Activated CD8-positive, alpha-beta memory T cell treated with anti-CD3 and anti-CD28 coated beads for 48 hours (primary cell): ENCODE measurements at places on chromosomes 1 and 21.
A peak's percentile ranks its signal among the peaks of the same experiment; 100 is the strongest.

GRCh38 chr1:41462680-41463004 is 21.8 kb downstream of the EDN2 start:
- no peak for DNase-seq

GRCh38 chr1:164709126-164709525 is 150.1 kb downstream of the PBX1 start:
- no peak for DNase-seq

DNA sequence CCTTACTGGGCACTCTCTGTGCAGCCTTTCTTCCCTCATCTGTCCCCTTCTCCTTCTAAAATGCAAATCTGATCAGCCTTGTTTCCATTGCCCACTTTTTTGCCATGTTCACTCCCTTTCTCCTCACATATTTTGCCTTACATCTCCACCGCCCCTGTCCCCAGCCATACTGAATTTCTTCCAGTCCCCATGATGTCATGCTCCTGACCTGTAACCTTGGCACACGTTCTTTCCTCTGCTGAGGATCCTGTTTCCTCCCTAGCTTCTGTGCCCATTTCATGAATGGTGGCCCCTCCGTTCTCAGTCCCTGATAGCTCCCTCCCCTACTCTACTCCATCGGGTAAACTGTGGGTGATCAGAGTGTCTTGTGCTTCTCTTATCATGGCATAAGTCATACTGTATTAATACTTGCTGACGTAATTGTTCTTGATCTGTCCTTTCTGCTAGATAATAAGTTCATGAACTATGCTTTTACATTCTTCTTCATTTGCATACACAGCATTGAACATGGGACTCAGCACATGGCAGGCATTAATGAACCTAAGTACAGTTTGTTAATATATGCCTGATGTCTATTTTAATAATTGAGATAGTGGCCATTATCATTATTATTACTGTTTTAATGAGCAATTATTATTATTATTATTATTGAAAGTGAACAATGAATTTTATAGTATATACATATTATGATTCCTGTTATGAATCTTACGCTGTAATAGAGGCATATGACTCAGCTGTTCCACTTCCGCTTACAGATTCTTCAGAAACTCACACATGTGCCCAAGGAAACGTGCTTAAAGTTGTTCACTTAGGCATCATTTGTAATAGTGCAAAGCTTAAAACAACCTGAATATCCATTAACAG is 28.5 kb downstream of the MAP3K21 start:
- no peak for DNase-seq

DNA sequence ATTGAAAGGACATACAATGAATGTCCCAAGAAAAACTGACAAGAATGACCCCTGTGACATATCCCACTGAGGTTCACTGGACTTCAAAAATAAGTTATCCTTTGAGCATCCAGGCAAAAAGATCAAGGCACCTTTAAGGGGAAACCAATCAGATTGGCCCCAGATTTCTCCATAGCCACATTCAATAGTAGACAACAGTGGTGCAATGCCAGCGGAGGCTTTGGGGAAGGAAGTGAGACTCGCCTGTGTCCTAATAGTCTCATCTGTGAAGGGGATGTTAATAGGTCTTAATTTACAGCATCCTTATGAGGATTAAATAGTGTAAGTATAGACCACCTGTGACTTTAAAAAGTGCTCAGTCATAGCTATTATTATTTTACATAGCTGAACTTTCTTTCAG is 21.5 kb downstream of the RPL5 start:
- DNase-seq, result no peak

GRCh38 chr1:66415281-66415680 is 118.7 kb upstream of the SGIP1 start:
- DNase-seq, result no peak

DNA sequence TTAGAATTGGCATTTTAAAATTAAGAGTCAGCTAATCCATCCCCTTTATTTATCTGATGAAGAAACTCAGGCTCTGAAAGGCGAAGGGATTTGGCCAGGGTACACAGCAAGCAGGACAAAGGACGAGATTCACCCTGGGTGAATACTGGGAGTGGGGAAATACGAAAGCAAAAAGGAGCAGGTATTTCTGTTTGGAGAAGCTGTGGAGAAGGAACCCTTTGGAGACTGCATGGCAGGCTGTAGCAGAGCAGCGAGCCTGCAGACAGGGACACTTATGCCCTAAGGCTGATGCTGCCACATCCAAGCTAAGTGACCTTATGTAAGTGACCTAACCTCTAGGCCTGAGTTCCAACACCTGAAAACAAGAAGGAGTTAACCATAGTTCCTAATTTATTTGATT is 207.2 kb upstream of the C1orf87 start:
- DNase-seq, result no peak

DNA sequence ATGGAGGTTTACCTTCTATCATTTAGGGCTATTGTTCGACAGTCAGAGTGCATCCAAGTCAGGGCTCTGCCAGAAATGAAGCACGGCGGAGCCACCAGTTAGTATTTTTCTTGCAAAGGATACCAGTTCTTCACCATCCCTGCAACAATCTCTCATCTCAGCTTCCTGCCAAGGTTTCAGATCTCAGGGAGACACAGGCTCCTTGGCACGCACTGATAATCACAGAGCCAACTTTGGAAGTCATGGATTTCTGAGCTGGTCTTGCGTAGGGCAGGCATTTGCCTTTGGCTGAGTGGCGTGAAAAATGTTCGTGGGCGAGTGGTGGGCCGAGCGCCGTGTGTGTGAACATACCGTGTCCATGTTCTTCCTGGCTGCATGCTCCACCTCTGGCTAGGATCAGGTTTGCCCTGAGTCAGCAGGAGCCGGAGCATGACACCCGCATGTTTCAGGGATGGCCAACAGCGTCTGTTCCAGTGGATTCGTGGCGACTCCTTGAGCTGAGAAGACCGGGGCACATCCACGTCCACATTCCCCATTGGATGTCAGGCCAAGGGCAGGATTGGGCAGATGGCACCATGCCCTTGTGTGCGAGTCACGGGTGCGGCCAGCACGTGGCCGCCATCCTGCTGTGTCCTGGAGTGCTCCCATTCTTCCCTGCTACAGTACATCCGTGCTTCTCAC is 118.5 kb upstream of the C1orf174 start:
- no peak for DNase-seq

- DNase-seq, result no peak
Measured at GRCh38 chr1:40385437-40386358, 12.2 kb downstream of the SMAP2 start.

- DNase-seq, result no peak
Measured at GRCh38 chr21:30714456-30714855, 4.1 kb downstream of the KRTAP21-3 start.

DNA sequence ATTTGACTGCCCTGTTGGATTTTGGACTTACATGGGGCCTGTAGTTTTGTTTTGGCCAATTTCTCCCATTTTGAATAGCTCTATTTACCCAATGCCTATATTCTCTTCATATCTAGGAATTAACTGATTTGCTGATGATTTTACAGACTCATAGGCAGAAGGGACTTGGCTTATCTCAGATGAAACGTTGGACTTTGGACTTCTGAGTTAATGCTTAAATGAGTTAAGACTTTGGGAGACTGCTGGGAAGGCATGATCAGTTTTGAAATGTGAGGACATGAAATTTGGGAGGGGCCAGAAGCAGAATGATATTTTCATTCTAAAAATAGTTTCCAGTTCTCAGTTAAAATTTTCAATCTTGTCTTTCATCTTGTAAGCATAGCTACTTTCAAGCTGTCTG is 222.3 kb downstream of the COP1 start:
- no peak for DNase-seq

- no peak for DNase-seq
Measured at GRCh38 chr1:204249736-204250427, 36.1 kb upstream of the GOLT1A start.

- DNase-seq, result no peak
Measured at GRCh38 chr1:208179263-208179816, 64.8 kb downstream of the PLXNA2 start.

GRCh38 chr1:87495147-87495546 is 166.5 kb downstream of the LMO4 start:
- no peak for DNase-seq

- no peak for DNase-seq
Measured at GRCh38 chr1:94792473-94793295, 27.5 kb upstream of the SLC44A3 start.

GRCh38 chr1:150970808-150971582 is 3.6 kb downstream of the CERS2 start:
- DNase-seq, result no peak

- no peak for DNase-seq
Measured at GRCh38 chr1:8879464-8879921, 1.0 kb upstream of the ENO1 start.

- no peak for DNase-seq
Measured at GRCh38 chr1:222087221-222087920, 345.5 kb upstream of the DUSP10 start.

DNA sequence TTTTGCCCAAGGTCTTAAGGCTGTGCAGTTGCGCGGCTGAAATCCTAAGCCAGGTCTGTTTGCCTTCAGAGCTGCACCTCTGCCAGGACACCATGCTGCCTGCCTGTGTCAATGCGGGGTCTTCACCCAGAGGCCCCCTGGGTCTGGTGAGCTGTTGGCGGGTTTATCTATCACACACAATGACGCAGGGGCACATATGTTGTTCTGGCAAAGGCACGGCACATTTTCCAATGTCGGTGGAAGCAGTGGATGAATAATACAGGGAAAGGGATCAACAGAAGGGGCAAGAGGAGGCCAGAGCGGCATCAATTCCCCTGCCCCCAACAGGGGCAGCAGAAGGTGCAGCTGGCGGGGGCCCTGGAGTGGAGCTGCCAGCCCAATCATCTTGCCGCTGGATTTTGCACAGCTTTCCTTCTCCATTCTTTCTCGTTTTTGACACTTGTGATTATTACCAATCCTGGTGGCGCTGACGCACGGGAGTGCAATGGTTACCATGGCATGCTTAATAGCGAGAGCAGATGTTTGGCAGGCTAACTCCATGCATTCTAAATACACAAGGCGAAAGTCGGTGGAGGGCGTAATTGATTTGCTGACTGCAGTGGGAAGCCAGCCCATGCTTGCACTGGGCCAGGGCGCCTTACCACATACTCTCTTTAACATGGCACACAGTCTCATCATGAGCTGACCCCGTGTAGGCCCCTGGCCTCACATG is 45.8 kb upstream of the CYP2J2 start:
- no peak for DNase-seq

DNA sequence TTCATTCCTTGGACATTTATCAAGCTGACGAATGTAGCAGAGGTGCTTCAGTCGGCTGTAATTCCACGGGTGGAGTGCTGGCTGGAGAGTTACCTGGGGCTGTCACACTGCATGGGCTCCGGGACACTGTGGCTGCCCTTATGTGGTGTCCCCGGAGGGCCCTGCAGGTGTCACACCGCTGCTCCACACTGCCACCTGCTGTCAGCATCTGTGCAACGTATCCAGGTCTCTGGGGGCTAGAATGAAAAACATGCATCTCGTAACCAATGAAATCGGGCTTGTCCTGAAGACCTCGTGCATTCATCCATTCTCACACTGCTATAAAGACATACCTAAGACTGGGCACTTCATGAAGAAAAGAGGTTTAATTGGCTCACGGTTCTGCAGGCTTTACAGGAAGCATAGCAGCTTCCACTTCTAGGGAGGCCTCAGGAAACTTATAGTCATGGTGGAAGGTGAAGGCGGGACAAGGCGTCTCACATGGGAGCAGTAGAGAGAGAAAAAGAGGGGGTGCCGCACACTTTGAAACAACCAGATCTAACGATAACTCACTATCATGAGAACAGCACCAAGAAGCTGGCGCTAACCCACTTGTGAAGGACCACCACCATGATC is 46.7 kb upstream of the PCBP3 start:
- DNase-seq, result peak; percentile 75

DNA sequence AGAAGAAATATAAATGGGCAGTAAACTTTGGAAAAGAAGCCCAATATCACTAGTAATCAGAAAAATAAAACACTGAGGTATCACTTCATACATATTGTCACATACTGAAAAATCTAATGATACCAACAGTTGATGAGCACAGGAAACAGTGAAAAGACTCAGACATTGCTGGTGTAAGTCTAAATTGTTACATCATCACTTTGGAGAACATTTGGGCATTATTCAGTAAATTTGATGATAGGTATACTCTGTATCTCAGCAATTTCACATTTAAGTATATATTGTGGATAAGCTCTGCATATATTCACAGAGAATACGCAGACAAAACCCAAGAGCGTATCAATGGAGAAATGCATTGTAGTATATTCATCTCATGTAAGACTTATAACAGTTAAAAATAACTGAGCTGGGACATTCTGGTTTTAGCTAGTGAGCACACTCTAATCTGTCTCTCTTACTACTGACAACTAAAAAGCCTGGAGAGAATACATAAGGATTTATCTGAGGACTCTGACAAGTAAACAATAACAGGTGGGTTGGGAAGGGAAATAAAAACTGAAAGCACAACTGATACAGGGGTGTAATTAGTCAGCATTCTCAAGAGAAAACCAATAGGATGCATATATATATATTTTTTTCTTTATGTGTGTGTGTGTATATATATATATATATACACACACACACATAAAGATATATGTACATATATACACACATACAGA is 212.7 kb upstream of the JUN start:
- no peak for DNase-seq

DNA sequence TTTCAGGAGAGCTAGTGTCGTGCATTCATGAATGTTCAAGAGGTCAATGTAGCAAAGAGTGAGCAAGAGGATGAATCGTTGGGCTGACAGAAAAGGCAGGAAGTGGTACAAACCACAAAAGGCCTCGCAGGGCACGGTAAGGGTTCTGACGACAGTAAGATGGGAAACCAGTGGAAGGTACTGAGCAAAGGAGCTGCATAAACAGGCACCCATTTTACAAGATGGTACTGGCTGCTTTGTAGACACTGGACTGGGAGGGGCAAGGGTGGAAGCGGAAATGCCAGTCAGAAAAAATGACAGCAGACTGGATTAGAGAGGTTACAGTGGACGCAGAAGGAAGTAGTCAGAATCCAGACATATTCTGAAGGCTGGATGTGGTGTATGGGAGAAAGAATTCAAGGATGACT is 123.5 kb downstream of the PTPN14 start:
- no peak for DNase-seq

DNA sequence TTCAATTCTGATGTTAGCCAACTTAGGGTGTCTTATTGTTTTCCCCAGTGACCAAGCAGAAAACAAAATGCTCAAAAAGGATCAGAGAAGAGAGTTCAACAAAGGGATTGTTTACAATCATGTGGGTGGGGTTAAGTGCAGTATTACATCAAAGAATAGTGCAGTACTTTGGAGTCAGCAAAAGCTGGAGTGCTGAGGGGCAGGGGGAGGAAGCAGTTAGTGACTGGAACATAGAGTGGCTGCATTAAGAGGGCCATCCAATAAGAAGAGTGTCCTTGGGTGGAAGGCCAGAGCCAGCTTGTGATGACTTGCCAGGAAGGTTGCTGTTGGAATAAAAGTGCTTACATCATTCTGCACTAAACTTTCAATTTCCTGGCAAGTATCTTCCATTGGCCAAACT is 175.5 kb downstream of the CYYR1 start:
- DNase-seq, result no peak
